ENCODE measurements at places on chromosomes 7 and 10. TPM values are rescaled to one million over a fixed set of nuclear protein-coding genes. Genes with fewer than 3 reads are reported as not detected.

NPTX2 gene
- not detected for total RNA-seq

- no peak overlapping the region for H3K27ac ChIP-seq
- no peak for DNase-seq
These were observed 345.0 kb upstream of the PCDH15 start for GRCh38 chr10:55146032-55146431.

HABP2 gene
- not detected for total RNA-seq

TEX47 gene
- total RNA-seq = not detected

- DNase-seq = no peak
- H3K4me1 ChIP-seq = peaks cover 15% of the 10 kb centered on the region
- no peaks in the 10 kb centered on the region for H3K27me3 ChIP-seq
- no peaks in the 10 kb centered on the region for H3K36me3 ChIP-seq
- no peak overlapping the region for H3K27ac ChIP-seq
These were observed 344.2 kb upstream of the MGMT start for GRCh38 chr10:129122846-129123245.

- H3K36me3 ChIP-seq = no peaks in the 10 kb centered on the region
- DNase-seq = no peak
These were observed 9.2 kb upstream of the ATXN7L1 start for GRCh38 chr7:105885387-105886111.

- no peaks in the 10 kb centered on the region for H3K4me1 ChIP-seq
- H3K36me3 ChIP-seq = no peaks in the 10 kb centered on the region
- H3K27me3 ChIP-seq = peaks cover 5% of the 10 kb centered on the region
- no peak overlapping the region for H3K27ac ChIP-seq
- no peak overlapping the region for H3K4me3 ChIP-seq
These were observed 53.1 kb downstream of the TEX36 start for GRCh38 chr10:125629758-125630376.

ENTPD1 gene
- total RNA-seq = 2.8 TPM

GRCh38 chr10:865257-865656, 66.2 kb downstream of the LARP4B start:
- H3K36me3 ChIP-seq = peaks cover 36% of the 10 kb centered on the region
- no peak for DNase-seq
- H3K27ac ChIP-seq = no peak overlapping the region
- H3K4me1 ChIP-seq = peaks cover 15% of the 10 kb centered on the region
- no peak overlapping the region for H3K4me3 ChIP-seq

GRCh38 chr7:110645060-110645459, 445.9 kb upstream of the LRRN3 start:
- no peak overlapping the region for H3K4me3 ChIP-seq
- no peaks in the 10 kb centered on the region for H3K36me3 ChIP-seq
- no peak for DNase-seq
- H3K27me3 ChIP-seq = no peaks in the 10 kb centered on the region

FEZF1 gene
- not detected for total RNA-seq

- H3K27me3 ChIP-seq = peaks cover 3% of the 10 kb centered on the region
- no peaks in the 10 kb centered on the region for H3K4me1 ChIP-seq
- no peak overlapping the region for H3K27ac ChIP-seq
- no peaks in the 10 kb centered on the region for H3K36me3 ChIP-seq
These were observed 250.4 kb upstream of the TCERG1L start for GRCh38 chr10:131561897-131562296.

AGR2 gene
- total RNA-seq = not detected

FFAR4 gene
- total RNA-seq = not detected

DNA sequence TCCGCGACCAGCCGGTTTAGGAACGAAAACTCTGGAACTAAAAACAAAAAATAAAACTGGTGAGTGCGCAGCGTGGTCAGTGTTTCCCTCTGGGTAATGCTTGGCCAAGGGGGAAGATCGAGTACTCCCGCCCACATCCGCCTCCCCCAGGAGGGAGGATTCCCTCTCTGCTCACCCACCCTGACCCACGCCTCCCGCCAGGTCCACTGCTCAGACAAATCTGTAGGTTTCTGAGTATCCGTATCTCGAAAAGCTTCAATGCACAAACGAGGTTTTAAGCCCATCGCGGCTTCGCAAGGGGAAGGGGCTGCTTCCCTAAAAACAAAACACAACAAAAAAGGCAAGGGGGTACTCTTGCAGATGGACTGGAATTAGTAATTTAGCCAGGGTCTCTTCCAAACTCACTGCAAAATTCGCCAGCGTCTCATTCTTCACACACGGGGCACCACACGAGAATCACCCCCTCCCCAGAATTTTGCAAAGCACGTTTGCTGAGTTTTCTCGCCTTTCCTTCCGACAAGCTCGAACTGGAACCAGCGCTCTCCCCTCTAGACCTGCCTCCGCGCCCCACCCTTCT, 75.2 kb downstream of the INSIG1 start:
- peaks cover 32% of the 10 kb centered on the region for H3K4me1 ChIP-seq
- H3K4me3 ChIP-seq = no peak overlapping the region
- no peaks in the 10 kb centered on the region for H3K36me3 ChIP-seq
- DNase-seq = no peak
- H3K27ac ChIP-seq = peak overlapping the region; percentile 15

GPER1 gene
- 0.12 TPM for total RNA-seq

- peaks cover 2% of the 10 kb centered on the region for H3K27me3 ChIP-seq
- no peaks in the 10 kb centered on the region for H3K36me3 ChIP-seq
- H3K4me1 ChIP-seq = peaks cover 14% of the 10 kb centered on the region
These were observed 8.4 kb upstream of the SYPL1 start for GRCh38 chr7:106120500-106120899.

DNA sequence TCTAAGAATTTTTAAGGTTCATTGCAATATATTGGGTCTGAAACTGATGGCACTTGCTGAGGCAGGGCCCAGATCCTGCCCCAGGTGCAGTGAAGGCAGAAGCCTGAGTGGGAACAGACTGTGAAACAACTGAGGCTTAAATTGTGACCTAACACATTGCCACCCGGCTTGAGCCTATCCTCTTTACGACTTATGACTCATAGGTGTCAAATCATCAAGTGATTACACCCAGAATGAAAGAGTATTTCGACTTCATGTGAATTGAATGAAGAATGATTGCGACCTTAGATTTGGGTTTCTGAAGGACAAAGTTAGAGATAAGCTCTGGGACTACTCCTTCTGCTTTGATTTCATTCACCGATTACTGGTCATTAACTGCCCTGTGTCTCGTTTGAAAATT, 200.9 kb downstream of the CREB5 start:
- H3K4me3 ChIP-seq = no peak overlapping the region
- H3K36me3 ChIP-seq = no peaks in the 10 kb centered on the region
- peaks cover 4% of the 10 kb centered on the region for H3K27me3 ChIP-seq
- H3K27ac ChIP-seq = no peak overlapping the region
